Aorta (tissue), 5 donors: ENCODE measurements at places on chromosomes 12 and 14. TPM values are rescaled to one million over a fixed set of nuclear protein-coding genes. Genes with fewer than 3 reads are reported as not detected.

DNA sequence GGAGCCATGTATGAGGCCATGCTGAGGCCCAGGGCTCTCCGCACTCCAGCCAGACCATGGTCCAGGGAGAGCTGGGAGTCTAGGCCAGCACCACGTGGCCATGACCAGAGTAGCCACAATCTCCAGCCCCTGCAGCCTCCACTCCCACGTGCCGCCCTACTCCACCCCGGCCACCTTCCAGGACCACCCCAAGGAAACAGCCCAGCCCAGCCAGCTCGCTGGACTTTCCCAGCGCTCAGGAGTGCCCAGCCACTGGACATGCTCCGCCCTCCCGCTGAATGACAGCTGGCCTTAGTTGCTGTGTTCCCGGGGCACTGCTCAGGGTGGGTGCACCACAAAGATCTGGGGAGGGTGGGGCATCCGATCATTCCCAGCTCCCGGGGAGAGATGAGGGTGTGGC is 2.1 kb upstream of the C14orf180 start:
- no peak for DNase-seq

- DNase-seq: peak; percentile 21
These were observed 329.6 kb downstream of the ADGRD1 start for GRCh38 chr12:131283191-131283861.

- DNase-seq: no peak
These were observed 111.9 kb downstream of the FOXN3 start for GRCh38 chr14:89304972-89305703.

GRCh38 chr12:107373238-107373809 is 280.0 kb upstream of the CRY1 start:
- no peak for DNase-seq

Gene CYP27B1
- 1.5 TPM for total RNA-seq
